ENCODE measurements at places on chromosomes 11 and 22. TPM values are rescaled to one million over a fixed set of nuclear protein-coding genes. Genes with fewer than 3 reads are reported as not detected.

Gene OR2D2
- 0.78 TPM for total RNA-seq

Gene OR51I1
- not detected for total RNA-seq

Gene MMP8
- not detected for total RNA-seq

Gene PARVG
- total RNA-seq, result 0.20 TPM

Gene EMID1
- total RNA-seq, result not detected

Gene CEP126
- 1.6 TPM for total RNA-seq

Measured in subcutaneous preadipocyte (primary cell).